ENCODE measurements at places on chromosomes 16 and 17.

DNA sequence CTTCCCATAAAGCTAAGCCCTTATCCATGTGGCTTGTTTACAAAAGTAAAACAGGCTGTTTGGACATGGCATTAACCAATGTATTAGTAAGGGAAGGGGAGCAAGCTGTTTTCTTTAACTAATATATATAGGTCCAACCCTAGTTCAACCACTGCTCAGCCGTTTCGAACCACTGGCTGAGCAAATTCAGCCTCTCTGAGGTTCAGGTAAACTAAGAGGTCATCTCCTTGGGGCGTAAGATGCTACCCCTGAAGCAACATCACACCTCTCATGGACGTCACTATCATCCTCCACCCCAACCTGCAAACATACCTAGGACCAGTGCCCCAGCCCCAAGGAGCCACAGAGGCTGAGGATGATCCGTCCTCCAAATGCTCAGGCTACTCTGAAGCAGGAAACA lies 45.2 kb downstream of the ANKRD11 start:
- DNase-seq = no peak

DNA sequence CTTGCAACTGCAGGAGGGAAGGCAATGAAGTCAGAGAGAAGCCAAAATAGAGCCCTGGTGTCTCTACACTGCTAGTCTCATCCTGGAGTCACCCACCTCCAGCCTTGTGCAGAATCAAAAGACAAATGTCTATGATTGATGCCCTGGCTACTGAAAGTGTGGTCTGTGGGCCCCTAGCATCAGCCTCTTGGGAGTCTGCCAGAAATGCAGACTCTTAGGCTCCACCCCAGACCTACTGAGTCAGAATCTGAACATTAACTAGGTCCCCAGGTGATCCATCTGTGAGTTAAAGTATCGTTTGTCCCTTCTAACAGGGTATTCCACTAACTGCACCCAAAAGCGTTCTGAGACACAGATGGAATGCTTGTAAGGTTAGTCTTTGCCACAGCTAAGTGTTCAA lies 21.2 kb downstream of the EARS2 start:
- DNase-seq = no peak

- DNase-seq = no peak
These were observed 419.9 kb downstream of the CDH13 start for GRCh38 chr16:83046664-83047063.

GRCh38 chr17:7042501-7043181 lies 1.3 kb downstream of the SLC16A11 start:
- DNase-seq = no peak

DNA sequence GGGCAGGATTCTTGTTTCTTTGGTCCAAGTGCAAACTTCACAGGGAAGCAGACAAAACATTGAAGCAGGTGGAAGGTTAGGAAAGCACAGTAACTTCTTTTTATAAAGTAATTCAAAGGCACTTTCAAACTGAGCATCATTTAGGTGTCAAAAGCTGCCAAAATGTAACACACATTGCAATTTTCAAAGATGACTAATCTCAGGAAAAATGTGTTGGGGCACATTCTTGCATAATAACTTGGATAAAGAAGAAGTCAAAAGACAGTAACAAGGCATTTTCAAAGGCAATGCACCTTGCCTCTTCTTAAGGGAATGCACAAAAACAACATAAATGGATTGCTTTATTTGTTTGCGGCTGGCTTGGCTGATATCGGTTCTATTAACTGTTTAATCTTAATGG lies 3.6 kb downstream of the KCNJ2 start:
- no peak for DNase-seq

GRCh38 chr17:78751447-78752161 lies 30.5 kb downstream of the CYTH1 start:
- no peak for DNase-seq

- no peak for DNase-seq
These were observed 122.2 kb downstream of the CCDC182 start for GRCh38 chr17:57622683-57623433.

DNA sequence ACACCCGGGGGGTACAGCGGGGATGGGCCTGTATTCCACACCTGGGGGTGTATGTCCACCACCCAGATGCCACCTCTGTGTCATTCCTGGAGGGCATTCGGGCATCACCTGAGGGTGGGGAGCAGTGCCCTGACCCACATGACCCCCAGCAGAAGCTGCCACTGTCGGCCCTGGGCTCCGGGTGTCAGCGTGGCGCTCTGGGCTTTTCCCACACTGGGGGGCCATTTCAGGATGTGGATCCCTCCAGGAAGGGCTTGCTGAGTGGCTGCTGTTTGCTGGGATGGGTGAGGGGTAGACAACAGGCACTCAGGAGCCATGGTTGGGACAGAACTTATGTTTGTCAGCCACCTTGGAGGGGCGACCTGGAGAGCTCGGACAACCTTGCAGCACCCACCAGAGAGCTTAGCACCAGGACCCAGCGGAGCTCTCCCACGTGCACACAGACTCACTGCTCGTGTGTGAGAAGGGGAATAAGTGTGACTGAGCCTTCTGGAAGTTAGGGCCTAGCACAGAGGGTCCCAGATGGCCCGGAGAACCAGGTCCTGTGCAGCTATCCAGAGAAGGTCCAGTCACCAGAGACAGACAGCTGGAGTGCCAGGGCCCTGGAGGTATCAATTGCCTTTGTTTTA lies 102.7 kb downstream of the METRNL start:
- no peak for DNase-seq

DNA sequence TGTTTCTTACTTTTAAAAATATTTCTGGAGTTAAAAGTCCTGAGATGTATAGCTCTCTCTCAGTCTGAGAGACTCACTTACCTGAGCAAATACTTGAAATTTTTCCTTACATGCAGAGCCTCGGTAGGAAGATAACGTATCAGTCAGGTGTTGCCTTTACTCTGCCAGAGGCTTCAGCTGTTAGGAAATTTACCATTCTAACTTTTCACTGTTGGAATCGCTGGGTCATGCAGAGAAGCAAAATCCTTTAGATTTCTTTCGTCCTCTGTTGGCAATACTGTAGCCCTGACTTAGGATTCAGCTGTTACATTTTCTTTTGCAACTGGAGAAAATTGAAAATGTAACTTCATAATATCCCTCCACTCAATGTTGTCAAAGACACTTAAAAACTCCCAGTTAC lies 20.0 kb upstream of the KCNJ16 start:
- DNase-seq = no peak

DNA sequence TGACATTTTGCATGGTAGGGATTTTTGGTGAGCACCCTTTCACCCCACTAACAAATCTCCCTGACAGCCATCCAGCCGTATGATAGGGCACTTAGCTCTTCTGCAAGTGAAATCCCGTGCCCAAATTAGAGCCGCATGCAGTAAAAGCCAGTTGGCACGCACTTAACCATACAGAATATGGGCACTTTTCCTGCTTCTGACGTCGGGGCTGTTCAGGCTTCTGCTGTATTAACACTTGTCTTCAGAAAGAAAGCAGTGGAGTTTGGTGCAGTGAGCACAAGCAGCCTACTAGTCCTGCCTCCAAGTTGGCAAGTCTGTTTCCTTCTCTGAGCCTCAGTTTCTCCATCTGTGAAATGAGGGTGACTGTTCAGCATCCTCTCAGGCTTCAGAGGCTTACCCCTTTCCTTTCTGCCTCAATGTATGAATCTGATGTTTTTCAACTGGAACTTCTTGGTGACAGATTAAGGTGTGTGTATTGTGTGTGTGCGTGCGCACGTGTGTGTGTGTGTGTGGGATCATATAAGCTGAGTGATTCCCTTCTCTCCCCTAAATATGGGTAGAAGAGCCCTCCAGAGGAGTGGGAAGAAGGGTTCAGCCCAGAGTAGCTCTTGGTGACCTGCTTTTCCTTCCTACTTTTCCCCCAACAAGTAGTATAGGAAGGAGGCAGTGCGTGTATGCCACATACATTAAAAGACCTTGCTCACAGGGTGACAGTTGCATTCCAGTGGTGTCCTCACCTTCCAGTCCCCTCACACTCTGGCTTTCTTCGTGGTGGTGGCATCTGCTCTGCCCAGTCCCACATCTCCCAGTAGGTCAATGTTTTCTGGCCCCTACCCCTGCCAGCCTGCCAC lies 19.0 kb downstream of the IGF2BP1 start:
- no peak for DNase-seq

DNA sequence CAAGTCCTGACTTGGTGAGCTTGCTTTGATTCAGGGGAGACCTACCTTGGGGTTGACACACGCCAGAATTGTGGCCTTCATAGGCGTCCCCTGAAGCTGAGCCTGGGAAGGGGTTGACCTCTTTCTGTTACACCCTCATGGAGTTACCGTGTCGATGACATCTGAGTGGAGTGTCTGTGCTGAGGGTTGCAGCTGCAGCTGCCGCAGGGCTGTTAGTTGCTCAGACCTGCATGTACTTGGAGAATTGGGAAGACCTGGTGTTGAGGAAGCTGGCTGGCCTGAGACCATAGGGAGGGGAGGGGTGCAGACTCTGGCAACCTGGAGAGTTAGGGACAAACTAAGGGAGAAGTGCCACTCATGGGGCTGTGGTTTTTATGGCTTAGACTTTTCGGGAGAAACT lies 9.6 kb downstream of the GSE1 start:
- no peak for DNase-seq

DNA sequence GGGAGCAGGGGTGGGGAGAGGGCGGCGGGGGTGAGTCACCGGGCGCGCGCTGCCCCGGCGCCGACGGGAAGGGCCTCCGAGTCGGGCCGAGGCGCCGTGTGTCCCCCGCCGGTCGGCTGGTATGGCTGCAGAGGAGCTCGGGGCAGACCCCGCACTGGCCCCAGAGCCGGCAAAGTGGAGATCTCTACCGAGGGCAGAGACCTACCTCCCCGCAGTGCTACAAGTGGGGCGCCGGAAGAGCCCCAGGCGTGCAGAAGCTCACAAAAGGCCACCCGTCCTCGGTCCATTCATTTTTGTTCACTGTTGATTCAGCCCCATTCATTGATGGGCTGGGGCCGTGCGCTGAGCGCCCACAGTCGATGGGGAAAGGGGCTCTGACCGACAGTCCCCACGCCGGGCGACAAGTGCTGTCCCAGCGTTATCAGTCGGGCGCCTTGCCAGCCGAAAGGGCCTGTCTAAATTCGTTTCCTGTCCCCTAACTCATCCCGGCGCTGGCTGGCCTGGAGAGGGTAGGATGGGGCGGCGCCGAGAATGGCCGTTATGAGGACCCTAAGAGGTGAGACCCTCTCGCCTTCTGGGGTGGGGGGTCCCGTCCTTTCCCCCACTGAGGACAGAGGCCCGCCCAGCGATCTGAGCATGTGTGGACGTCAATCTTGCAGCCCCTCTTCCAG lies 709 bp upstream of the ENO3 start:
- DNase-seq = no peak
